ENCODE measurements at places on chromosomes 2 and 18.

DNA sequence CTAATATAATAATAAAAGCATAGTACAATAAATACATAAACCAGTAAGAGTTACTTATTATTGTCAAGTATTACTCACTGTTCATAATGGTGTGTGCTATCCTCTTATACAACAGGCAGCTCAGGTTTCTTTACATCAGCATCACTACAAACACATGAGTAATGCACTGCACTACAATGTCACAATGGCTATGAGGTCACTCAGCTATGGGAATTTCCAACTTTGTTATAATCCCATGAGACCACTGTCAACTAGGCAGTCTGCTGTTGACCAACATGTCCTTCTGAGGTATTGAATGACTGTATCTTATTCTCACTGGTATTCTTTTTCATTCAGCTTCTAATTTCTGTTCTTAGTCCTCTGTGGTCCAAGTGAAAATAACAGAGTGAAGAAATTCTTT lies 250.4 kb upstream of the DSEL start:
- no peak for DNase-seq

DNA sequence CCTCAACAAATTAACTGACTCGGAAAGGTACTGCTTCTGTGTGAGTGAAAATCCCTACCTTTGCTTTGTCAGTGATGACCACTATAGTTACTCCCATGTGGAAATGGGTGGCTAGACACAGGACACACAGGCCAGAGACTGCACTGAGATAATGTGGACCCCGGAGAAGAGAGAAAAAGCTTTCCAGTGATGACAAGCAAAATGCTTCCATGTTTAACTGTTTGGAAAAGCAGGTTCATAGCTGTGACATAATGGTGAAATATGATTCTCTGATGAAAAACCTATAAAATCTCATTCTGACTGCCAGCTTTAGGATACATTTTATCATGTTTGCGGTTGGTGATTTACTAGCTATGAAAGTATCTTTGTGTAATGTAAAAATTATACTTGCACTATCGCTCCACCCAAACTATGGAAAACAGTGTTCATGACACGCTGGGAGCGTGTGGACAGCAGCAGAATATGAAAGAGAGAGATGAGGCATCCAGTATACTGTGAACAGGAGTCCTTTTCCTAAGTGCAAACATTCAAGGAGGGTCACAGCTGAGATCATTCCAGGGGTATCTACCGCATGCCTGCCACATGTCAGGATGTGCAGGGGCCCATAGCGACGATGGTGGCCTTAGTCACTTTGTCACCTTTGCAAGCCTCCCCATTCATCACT lies 782.7 kb upstream of the SOX11 start:
- DNase-seq, result no peak

DNA sequence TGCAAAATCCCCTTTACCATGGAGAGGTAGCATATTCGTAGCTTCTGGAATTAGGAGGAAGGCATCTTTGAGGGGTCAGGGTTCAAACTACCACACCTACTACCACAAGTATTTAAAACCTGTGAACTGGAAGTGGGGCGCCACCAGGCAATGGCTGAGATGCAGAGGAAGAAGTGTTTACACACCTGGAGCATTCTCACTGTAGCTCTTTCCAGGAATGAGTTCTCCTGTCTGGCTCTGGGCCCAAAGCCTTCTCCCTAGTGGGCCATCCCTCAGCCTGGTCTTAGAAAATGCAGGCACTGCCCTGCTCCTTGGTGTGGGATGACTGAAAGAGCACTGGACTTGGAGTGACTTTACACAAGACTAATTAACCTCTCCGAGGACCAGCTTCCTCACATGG lies 30.7 kb upstream of the FOXI3 start:
- no peak for DNase-seq

DNA sequence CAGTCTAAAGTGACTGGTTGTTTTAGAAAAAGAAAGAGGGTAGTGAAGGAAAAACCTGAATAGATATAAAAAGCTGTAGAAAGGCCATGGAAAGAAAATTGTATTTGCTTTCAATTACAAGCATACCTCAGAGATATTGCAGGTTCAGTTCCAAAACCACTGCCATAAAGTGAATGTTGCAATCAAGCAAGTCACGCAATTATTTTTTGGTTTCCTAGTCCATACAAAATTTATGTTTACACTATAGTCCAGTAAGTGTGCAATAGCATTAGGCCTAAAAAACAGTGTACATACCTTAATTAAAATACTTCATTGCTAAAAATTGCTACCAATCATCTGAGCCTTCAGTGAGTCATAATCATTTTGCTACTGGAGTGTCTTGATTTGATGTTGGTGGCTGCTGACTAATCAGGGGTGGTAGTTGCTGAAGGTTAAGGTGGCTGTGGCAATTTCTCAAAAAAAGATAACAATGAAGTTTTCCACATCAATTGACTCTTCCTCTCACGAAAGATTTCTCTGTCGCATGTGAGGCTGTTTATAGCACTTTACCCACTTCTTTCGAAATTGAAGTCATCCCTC lies 2003.8 kb upstream of the PIK3C3 start:
- no peak for DNase-seq

DNA sequence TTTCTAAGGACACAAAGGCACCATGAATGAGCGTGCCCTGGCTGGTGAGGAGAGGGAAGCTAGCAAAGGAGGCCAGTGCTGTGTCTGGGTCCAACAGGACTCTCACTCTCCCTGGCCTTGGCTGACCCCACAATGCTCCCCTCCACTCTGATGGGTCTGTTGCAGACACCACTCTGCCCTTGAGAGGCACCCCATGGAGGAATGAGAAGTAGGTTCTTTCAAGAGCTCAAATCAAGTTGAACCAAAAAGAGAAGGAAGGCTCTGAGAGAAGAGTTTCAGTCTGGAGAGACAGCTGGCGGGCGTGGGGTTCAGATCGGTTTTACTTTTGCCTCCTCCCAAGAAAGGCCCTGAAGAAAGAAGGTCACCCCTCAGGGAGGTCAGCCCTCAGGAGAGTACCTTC lies 18.4 kb downstream of the TMEM247 start:
- DNase-seq, result no peak

GRCh38 chr2:175187378-175187777 lies 5.9 kb upstream of the ATP5MC3 start:
- no peak for DNase-seq

DNA sequence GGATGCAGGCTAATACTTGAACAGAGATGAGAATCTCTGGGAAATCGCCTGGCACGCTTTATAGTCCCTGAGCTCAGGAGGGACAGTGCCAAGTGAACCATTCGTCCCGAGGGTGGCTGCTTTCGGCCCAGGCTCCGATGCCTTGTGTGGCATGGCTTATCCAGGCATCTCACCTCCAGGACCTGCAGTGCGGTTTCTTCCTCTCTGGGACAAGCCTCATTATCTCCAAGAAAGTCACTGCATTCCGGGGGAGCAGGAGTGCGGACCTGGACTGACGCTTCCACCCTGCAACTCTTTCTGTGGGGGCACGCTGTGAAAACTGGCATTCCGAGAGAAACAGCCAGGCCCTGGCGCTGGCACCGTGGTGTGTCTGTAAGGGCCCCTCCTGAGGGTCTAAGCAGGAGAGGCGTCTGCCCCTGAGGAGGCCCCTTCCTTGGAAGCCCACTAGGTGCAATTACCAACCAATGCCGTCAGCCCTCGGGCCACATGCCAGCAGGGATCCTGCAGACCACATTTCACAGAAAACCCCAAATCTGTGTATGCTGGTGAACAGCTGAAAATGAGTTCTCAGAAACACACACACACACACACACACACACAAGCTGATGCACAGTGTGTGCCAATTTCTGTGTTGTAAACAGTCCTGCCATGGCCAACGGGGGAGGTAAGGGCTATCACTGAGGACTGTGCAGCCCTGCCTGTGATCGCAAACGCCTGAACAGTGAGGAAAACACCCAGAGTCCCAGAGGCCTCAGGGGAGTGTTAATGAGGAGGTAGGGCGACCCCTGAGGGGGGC lies 351.9 kb upstream of the SALL3 start:
- DNase-seq, result peak; percentile 18

DNA sequence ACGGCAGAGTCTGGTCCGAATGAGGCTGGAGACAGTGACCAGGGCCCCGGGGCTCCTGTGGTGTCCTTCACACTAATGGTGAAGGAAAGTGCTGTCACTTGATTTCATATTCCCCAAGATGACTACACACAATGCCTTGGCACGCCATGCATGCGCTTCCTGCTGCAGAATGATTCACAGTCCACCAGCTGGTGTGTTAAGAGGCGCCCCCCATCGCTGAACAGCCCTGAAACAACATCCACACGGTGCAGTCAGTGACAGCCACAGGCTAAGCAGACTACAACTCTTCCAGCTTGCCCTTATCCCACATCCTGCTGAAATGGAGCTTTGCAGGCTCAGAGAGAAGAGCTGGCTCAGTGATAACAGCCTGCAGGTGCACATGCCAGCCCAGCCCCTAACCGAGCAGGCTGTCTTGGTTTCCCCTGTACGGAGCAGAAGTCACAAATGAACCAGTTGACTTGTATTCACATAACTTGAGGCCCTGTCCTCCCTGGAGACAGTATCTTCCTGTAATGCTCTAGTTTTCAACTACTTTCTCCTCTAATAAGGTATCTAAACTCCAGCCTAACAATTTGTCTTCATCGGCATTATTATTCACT lies 24.3 kb upstream of the CDH20 start:
- DNase-seq, result no peak

DNA sequence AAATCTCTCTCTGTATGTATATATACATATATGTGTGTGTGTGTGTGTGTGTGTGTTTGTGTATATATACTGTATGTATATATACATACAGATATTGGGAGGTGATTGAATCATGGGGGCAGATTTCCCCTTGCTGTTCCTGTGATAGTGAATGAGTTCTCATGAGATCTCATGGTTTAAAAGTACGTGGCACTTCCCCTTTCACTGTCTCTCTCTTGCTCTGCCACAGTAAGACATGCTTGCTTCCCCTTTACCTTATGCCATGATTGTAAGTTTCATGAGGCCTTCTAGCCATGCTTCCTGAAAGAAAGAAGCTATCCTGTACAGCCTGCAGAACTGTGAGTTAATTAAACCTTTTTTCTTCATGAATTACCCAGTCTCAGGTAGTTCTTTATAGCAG lies 18.8 kb upstream of the CCDC195 start:
- DNase-seq, result no peak

DNA sequence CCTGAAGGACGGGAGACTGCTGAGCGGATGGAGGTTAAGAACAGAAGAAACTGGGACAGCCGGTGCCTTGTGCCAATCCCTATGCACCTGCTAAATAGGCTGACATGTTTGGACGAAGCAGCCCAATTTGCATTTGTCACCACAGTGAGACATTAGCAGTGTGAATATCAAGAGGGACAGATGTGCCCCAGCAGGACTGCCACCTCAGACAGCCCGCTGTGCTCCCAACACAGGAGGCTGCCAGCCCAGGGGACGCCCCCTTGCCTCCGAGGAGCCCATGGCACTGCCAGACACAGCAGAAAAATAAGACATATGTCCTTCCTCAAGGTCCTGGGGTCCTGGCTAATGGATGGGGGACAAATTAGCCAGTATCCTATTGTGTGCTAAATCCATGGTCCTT lies 306.7 kb upstream of the POU3F3 start:
- DNase-seq, result no peak

DNA sequence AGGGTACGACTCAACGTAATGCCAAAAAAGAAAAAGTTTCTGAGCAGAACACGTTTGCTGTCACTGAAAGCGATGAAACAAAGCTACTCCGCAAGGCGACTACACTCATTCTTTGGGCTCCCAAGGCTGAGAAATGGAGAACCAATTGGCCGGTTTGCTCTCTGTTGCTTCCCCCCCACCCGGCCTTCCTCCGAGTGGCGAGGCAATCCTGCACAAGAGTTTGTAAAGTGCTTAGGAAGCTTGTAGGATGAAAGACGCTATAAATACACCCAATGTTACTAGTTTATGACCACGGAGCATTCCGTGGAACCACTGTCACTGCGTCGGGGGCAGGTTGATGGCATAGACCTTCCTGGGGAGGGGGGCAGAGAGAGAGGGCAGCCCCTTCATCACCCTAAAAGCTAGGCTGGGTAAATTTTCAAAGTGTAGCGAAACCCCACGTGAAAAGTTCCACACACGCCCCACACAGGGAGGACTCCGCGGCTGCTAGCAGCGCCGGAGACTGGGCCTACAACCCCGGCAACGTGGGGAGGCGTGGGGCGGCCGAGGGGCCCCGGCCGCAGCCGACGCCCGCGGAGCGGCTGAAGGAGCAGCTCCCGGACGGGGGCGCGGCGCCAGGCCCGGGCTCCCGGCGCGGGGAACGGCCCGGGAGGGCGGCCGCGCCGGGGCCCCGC lies 915 bp downstream of the CUL3 start:
- no peak for DNase-seq

GRCh38 chr2:3631851-3632659 lies 25.9 kb upstream of the ALLC start:
- peak; percentile 13 for DNase-seq

GRCh38 chr2:5389740-5390139 lies 302.4 kb upstream of the SOX11 start:
- DNase-seq, result no peak

- no peak for DNase-seq
Observed at GRCh38 chr2:100924122-100924519, 78.0 kb upstream of the RPL31 start.

- no peak for DNase-seq
Observed at GRCh38 chr2:175015340-175015739, 10.2 kb upstream of the CHN1 start.

GRCh38 chr2:33430856-33431255 lies 45.6 kb upstream of the RASGRP3 start:
- DNase-seq, result no peak

- peak; percentile 31 for DNase-seq
Observed at GRCh38 chr18:48835745-48836170, 115.0 kb downstream of the SMAD7 start.

- DNase-seq, result no peak
Observed at GRCh38 chr18:1013951-1014350, 109.3 kb downstream of the ADCYAP1 start.

DNA sequence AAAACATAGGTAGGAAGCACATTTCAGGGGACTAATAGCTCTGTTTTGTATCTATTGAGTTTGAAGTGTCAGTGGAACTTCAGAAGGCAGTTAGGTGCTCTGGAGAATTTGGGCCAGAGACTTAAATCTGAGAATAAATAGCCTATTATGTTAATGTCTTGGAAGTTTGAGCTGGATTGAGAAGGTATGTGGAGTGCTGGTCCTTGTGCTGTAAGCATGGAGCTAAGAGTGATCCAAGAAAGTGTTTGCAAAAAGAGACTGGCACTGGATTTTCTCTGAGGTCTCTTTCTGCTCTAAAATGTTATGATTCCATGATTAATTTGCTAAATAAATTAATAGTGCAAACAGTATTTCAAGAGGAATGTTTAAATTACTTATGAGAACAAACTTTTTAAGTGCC lies 63.3 kb downstream of the ICOS start:
- no peak for DNase-seq

DNA sequence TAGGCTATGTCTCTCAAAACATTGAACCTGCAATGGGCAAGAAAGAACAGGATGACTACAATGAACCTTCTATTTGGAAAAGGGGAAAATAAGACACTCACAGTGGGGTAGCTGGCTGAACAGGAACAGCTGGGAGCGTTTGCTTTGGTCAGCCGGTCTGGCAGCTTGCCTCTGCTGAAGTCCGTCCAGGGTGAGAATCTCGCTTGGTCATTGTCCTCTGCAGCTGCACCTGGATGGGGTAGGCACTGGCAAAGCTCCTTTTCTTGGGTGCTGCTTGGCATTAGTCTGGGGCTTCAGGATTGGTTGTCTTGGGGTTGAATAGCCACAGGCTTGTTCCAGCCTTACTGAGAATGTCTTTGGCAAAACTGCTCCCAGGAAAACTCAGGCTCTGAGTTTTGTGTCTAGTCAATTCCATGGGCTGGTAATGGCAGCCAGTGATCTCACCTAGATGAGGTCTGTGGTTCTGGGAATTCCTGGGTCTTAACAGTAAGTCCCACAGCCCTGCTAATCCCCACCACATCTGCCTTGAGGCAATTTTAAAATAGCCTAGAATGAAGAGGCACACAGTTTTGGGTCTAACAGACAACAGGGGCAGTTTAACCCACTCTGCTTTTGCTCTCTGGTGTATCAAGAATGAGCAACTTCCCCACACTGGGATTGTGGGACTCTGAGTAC lies 13.4 kb downstream of the NEDD4L start:
- DNase-seq, result no peak

All from activated T-cell treated with anti-CD3 and anti-CD28 coated beads, Interleukin-2, amount 50 U/mL, for 24 hours (primary cell).